ENCODE measurements at places on chromosomes 7 and 10. TPM values are rescaled to one million over a fixed set of nuclear protein-coding genes. Genes with fewer than 3 reads are reported as not detected.

DNA sequence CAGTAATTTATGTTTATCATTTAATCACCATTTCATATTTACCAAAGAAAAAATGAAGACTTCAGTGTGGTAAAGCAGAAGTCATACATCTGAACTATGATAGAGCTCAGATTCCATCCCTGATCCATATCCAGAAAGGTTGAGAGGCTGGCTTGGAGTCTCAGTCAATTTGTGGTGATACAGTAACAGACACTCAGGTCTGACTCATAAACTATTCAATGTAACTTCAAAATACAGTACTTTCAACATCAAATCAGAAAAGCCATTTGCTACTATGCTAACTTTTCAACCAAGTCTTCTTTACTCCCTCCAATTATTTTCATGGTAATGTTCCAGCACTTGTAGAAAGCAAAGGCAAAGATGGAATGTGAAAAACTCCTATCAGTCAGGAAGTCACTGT lies 190.4 kb downstream of the HDAC9 start:
- DNase-seq = peak; percentile 67

DNA sequence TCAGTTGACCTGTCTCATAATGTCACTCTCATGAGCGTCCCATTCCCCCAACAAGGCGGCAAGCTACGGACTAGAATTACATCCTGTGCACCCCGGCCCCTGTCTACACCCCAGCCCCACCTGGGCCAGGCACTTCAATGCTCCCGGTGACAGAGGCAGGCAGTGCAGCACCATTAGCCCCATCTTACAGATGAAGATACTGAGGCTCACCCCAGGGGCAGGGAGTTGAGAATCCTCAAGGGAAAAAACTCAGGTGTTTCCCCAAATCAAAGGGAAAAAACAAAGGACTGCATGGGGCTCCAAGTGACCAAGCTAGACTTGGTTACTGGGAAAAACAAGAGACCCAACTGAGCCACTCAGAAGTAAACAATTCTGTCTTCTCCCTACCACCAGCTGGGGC lies 4.5 kb downstream of the DLG5 start:
- no peak for DNase-seq

Gene PLXDC2
- polyA plus RNA-seq = 3.2 TPM

GRCh38 chr7:4882169-4883032 lies 1.1 kb downstream of the RADIL start:
- peak; percentile 59 for DNase-seq

Gene TCERG1L
- polyA plus RNA-seq = not detected

Gene GBX1
- polyA plus RNA-seq = not detected
